A549 treated with GW870086 at 1 μM for 4 hours (cell line): ENCODE measurements at places on chromosomes 5 and 9. TPM values are rescaled to one million over a fixed set of nuclear protein-coding genes. Genes with fewer than 3 reads are reported as not detected.

Gene FUT7
- total RNA-seq, result 0.06 TPM in 1 of 5 replicates, not detected in the others

Gene RFX3
- total RNA-seq, result 0.89 to 2.1 TPM (median 1.6 TPM) in 5 replicates

Gene SHLD3
- 1.6 to 3.2 TPM (median 2.2 TPM) in 5 replicates for total RNA-seq

Gene TLE1
- 92.0 to 101 TPM (median 96.8 TPM) in 5 replicates for total RNA-seq

Gene MEF2C
- 0.02 to 0.09 TPM in 2 of 5 replicates, not detected in the others for total RNA-seq

Gene AFAP1L1
- total RNA-seq, result 7.8 to 9.5 TPM (median 9.1 TPM) in 5 replicates

Gene TMEFF1
- total RNA-seq, result 1.0 to 1.3 TPM (median 1.1 TPM) in 5 replicates

Gene JAKMIP2
- total RNA-seq, result not detected in 5 replicates

Gene TNC
- 0.59 to 1.1 TPM (median 0.61 TPM) in 5 replicates for total RNA-seq

Gene ZNF300
- 2.0 to 2.9 TPM (median 2.8 TPM) in 5 replicates for total RNA-seq
